ENCODE measurements at places on chromosomes 13 and 19.

DNA sequence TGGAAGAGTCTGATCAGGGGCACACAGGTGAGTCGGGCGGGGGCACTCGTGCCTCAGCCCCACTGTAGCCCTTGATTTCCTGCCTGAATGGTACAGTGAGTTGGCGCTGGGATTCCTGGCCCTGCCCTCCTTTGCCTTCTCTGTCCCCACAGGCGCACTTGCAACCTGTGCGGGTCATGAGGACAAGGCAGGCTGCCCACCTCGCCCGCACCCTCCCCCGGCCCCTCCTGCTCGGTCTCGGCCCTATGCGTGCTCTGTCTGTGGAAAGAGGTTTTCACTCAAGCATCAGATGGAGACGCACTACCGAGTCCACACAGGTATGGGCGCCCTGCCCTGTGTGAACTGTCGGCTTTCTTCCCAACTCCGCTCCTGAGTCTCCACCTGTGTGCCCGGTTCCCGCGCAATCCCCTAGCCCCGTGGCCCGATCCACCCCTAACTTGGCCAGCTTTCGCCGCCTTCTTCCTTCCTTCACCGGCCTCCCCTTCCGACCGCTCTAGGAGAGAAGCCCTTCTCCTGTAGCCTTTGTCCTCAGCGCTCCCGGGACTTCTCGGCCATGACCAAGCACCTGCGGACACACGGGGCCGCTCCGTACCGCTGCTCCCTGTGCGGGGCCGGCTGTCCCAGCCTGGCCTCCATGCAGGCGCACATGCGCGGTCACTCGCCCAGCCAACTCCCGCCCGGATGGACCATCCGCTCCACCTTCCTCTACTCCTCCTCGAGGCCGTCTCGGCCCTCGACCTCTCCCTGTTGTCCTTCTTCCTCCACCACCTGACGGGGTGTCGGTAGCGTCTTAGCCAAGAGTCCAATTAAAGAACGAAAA is 1.6 kb upstream of the KMT2B start:
- no peak for DNase-seq

GRCh38 chr19:3547301-3547731 is 8.3 kb downstream of the TEKTIP1 start:
- DNase-seq = no peak

GRCh38 chr13:40407567-40407966 is 258.9 kb downstream of the FOXO1 start:
- DNase-seq = no peak

GRCh38 chr19:31749231-31749630 is 400.0 kb upstream of the TSHZ3 start:
- DNase-seq = no peak

- no peak for DNase-seq
Observed at GRCh38 chr13:81577601-81578195, 1236.8 kb upstream of the SPRY2 start.
